ENCODE measurements at places on chromosomes 11 and 22.

- DNase-seq, result no peak
These were observed 15.5 kb upstream of the MMP1 start for GRCh38 chr11:102813484-102813883.

DNA sequence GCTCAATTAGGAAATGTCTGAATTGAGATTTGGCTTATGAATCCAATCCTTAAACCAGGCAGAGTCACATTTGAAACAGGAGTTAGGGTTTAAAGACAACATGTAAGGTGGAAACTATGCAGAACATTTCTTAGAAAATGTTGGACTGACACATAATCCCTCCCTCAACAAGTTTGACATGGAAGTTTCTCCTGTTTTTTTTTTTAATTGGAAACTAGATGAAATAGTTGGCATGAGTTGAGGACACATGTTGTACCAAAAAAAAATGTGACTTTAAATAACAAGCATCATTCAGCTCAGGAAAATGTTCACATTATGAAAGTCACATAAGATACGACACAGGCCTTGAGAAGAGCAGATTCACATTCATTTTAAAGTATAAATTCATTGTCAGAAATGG is 154.9 kb upstream of the DDI1 start:
- no peak for DNase-seq

GRCh38 chr11:65225279-65226102 is 36.3 kb upstream of the POLA2 start:
- peak; percentile 63 for DNase-seq

GRCh38 chr22:43437871-43438475 is 26.2 kb downstream of the MPPED1 start:
- DNase-seq, result no peak

GRCh38 chr11:31102316-31102715 is 267.2 kb downstream of the DCDC1 start:
- DNase-seq, result no peak

- peak; percentile 98 for DNase-seq
These were observed 29.9 kb upstream of the LRRC32 start for GRCh38 chr11:76700177-76701100.

GRCh38 chr22:30694171-30694639 is 469 bp upstream of the OSBP2 start:
- peak; percentile 30 for DNase-seq

DNA sequence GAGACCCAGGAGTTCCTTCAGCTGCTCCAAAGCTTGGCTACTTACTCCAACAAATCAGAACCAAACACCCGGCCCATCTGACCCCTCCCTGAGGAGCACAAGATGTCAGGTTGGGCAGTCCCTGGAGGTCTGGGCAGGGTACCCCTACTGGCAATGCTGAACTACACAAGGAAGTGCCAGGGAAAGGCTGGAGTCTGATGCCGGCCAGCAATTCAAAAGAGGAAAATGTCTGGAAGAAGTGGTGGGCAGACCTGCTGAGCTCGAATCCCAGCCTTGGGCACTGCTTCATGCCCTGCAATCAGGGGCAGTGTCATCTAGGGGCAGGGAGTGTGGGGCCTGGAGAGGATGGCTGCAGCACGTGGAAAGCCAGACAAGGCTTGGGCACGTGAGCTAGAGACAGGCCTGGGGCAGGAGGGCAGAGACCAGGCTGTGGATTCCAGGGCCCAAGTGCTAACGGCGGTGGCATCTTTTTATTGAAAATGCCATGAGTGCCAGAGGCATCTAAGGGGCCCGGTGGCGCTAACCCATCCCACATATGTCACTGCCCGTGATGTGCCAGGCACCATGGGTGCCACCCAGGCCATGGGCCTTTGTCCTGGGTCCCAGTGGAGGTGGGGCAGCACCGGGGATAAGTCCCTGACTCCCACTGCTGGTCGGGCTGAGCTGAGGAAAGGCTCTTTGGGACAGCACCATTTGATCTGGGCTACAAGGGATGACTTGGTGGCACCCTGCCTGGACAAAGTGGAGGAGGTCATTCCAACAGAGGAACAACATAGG is 97.9 kb upstream of the PITPNB start:
- DNase-seq, result no peak

GRCh38 chr22:43800970-43801369 is 11.1 kb downstream of the EFCAB6 start:
- DNase-seq, result no peak

DNA sequence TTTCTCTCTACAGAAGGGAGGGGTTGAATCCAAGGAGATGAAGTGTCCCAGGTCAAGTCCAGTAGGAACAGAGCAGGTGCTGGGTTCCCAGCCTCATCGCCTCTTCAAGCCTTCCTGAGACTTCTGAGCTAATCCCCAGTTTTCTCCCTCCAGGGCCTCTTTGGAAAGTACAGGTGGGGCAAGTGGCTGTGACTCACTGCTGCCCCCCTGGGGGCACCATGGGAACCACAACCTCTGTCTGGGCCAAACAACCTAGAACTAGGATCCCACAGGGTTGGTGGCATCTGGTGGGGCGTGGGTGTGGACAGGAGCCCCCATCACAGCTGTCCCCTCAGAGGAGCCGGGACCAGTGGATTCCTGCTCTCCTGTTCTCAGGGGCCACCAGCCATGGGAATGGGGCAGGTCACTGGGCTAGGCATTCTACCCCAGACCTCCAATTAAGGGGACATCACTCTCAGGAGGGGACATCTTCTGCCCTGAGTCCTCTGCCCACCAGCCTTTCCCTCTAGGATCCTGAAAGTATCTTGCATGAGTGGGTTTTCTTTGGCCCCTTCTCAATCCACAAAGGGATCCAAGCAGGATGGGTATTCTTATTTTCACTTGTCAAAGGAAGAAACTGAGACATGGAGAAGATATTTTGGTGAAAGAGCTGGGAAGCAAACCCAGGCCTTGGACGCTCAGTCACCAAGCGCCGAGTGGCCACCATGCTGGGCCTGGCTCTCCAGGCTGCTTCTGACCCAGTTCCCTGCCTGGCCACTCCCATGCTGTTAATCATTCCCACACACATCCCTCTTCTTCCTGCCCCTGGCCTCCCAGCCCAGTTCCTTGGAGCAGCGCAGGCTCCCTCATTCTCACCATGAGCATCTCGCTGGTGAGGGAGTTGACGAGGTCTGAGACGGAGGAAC is 23.8 kb downstream of the LRRC10B start:
- DNase-seq, result peak; percentile 50

- DNase-seq, result no peak
These were observed 2.8 kb downstream of the HPX start for GRCh38 chr11:6437993-6438392.

DNA sequence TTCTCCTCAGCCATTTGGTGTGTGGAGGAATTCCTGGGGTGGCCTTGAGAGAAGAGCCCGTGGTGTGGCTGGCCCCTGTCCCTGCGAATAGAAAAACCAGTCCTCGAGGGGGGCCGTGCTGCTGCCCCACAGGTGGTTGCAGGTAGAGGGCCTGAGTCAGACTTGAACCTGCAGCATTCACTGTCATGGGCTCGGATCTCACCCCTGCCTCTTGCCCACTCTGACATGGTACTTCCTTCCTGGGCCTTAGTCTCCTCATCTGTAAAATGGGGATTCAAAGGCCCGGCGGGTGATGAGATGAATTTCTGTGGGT is 19.4 kb downstream of the TRMU start:
- no peak for DNase-seq

- no peak for DNase-seq
These were observed 11.7 kb upstream of the ANKRD42 start for GRCh38 chr11:83181815-83182214.

DNA sequence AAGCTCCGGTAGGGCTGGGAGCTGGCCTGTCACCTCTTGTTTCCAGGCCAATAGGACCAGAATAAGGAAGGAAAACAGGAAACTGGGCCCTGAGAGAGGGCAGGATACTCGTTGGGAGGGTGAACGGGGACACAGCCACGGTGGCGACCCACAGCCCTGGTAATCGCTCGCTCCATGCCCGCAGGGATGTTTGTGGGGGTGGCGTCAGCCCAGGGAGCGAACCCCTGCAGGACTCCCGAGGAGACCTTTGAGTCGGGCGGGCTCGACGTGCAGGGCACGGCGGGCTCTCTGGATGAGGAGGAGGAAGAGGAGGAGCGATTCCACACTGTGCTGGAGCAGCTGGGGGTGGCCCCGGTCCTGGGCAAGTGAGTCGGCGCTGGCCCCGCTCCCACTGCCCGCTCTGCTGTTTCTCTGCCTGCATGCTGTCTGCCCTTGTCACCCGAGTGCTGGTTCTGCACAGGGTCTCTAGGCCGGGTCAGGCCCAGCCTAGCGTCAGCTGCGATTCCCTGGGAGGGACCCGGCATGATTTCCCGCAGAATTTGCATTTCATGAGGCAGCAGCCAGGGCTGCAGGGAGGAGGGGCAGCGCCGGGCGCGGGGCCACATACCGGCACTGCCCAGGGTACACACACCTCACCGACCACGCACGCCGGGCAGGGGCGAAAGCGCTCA is 1.6 kb downstream of the CRACR2B start:
- peak; percentile 8 for DNase-seq

DNA sequence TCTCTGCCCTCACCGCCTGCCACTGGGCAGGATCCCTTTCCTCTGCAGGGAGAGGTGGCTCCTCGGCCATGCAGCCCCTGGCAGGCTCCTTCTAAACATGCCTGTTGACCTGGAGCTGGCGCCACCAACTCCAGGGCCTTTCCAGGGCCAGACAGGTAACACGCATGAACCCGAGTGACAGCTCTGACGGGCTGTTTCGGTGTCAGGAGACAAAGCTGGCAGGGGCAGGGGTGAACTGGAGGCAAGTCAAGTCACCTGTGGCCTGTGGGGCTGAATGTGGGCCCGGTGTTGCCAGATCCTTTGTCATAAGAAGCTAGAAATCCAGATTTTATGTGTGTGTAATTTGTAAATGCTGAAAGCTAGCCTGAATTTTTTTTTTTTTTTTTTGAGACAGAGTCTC is 11.3 kb downstream of the C22orf23 start:
- no peak for DNase-seq

DNA sequence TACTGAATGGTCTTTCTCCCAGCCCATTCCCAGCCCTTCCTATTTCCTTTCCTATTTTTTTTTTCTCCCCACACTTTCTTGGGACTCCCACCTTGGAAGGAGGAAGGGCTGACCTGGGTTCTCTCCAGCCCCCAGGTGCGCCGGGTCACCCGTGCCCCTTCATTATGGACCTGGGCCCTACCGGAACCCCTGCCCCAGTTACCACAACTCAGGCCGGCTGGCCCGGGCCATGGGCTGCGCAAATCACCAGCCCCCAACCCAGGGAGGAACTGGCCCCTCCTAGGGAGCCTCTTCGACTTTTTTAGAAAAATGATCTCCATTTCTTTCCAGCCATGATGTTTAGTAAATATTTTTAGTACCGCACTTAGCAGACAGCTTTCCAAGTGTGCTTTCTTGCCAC is 62.2 kb downstream of the MORC2 start:
- no peak for DNase-seq

DNA sequence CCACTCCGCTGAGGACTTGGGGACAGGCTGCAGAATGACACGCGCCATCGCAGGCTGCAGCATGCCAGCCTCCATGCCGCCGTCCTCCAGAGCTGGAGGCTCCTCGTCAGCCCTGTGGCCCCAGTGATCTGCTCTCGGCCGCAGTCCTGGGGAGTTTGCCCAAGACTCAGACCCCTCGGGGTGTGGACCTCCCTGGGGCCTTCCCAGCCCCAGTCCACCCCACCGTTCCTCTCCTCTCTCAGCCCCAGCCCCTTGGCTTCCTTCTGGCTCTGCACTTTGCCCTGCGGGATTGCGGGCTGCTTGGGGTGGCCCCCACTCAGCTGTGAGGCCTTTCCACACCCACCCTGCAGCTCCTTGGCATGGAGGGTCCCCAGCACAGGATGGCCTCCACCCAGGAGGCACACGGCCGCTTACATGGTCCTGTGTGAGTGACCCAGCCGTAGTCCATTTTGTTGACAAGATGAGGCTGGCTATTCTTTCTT is 414.9 kb downstream of the TBC1D22A start:
- DNase-seq, result no peak

GRCh38 chr11:102017026-102017425 is 30.2 kb upstream of the CFAP300 start:
- DNase-seq, result no peak

DNA sequence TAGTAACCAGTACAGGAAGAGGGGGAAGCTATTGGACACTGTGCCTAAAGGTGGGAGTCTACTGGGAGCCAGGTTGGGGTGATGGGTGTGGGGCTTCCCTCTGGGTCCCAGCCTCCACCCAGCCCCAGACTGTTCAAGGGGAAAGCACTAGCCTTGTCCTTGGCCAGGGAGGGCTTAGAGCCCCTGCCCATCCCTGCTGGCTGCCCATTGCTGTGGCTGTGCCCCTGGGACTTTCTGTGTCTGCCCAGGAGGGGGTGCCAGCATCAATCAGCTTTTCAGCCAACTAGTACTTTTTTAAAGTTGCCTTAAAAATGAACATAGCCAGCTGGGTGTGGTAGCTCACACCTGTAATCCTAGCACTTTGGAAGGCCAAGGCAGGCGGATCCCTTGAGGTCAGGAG is 19.9 kb downstream of the INCENP start:
- no peak for DNase-seq

- DNase-seq, result peak; percentile 42
These were observed 5.9 kb downstream of the YPEL4 start for GRCh38 chr11:57643802-57644201.

- DNase-seq, result no peak
These were observed 10.2 kb downstream of the RTN4R start for GRCh38 chr22:20258021-20258299.

- peak; percentile 78 for DNase-seq
These were observed 1.1 kb downstream of the GAB2 start for GRCh38 chr11:78416285-78417174.

DNA sequence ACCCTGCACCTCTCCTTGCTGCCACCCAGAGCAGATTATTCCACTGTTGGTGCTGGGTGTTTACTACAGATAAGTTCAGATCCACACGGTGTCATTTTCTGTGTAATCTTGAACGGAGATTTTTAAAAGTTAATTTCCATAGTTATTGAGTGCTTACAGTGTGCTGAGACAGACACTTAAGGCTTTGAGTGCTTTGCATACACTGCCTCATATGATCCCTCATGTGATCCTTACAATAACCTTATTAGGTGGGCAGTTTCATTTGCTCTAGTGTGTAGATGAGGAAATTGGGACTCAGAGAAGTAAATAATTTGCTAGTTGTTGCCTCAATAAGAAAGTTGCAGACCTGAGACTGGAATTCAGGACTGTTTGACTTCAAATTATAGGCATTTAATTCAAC is 32.3 kb upstream of the ME3 start:
- DNase-seq, result peak; percentile 4

GRCh38 chr11:133947321-133947756 is 9.4 kb downstream of the IGSF9B start:
- DNase-seq, result peak; percentile 16

Measured in hematopoietic multipotent progenitor cell treated with erythropoietin and hydrocortisone succinate and interleukin-3 and kit ligand, for 8 days (in vitro differentiated cells).